Right renal pelvis (tissue), 4 donors: ENCODE measurements at places on chromosomes 2 and 18.

GRCh38 chr18:61820882-61821281 is 71.9 kb downstream of the RNF152 start:
- DNase-seq = no peak

DNA sequence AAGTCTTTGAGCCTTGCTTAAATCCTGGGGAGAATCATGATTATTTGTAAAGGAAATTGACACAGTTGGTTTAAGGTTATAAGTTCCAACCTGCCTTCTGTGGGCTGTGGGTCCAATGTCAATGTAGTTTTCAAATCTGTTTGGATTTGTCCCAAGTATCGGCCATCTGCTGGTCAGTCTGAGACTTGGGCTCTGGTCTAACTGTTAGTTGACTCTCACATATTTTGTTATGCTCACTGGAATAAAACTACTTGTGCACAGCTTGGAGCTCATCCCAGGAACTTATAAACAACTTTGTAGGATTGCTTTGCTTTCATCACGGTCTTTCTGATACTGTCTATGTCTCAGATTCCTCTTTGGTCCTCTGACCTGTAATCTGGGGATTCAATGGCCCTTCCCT is 1026.2 kb upstream of the ZEB2 start:
- no peak for DNase-seq

DNA sequence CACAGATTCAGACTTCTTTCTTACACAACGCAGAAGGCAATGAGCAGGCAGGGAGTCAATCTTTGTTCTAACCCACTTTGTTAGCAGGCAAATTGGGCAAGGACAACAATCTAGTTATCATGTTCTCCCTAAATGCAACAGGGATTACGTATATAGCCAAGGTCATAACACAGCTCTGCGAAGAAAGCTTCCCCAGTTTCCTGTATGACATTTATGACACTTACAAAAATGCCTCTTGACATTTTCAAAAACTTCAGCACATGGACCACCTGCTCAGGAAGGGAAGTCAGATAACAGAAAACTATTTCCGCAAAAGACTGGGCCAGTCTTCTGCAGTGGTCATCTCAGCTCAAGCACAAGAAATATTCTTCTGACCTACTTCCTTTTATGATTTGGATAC is 106.1 kb downstream of the IRS1 start:
- no peak for DNase-seq

DNA sequence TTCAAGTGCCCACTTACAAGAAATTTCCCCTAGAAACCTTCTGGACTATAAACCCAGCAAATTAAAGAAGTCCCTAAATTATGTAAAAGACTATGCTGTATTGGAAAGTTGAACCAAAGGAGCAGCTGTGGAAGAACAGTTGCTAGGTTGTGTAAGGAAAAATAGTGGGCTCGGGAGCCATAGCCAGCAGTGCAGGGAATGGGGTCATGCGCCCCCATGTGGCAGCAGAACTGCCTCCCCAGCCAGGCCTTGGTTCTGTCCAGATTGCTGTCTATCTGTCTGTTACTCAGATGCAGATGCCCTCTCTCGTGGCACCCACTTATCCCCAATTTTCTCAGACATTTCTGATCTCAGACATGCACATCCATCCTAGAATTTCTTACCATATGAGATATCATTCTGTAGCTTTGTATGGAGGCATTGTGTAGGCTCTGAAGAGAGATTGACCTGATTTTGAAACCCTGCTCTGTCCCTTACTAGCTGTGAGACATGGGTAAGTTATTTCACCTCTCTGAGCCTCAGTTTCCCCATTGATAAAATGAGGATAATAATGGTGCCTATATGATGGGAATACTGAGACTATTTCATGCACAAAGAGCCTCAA is 258.3 kb downstream of the SS18 start:
- DNase-seq = peak; percentile 15

DNA sequence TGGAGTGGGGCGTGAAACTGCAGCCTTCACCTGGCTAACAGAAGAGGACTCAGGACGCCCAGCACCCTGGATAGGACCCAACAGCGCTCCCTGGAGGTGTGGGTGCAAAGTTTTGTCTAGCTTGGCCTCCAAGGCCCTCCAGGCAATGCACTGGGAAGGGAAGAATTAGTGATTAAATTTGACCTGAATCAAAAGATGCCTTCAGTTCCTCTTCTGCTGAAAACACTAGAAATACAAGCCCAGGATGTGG is 779 bp upstream of the TRIB2 start:
- peak; percentile 81 for DNase-seq

DNA sequence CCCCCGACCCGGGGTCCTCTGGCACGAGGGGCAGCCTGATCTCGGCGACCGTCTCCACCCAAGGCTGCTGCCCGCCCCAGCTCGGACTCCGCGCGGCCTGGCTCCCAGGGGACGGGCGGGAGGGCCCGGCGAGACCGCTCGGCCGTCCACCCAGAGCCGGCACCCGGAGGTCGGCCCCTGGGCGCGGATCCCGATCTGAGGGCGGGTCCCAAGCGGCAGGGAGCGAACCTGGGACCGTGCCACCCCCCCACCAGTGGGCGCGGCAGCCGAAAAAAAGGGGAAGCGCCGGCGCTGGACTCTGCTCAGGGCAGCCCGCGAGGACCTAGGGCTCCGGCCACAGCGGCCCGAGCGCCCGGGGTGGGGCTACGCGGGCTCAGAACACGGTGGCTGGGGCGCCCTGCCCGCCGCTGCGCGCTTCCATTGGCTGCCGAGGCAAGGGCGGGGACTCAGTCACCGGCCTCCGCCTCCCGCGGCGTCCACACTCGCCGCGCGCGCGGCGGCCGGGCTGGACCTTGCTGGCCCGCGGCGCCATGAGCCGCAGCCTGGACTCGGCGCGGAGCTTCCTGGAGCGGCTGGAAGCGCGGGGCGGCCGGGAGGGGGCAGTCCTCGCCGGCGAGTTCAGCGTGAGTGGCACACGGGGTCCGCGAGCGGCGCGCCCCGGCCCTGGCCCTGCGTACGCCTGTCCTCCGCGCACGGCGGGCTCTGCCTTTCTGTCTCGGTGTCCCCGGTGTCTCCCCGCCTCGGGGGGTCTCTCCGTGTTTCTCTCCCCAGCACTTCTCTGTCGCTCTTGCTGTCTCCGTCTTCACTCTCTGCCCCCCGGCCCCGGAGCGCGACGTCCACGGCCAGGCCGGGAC is at the start of gene PTPN18:
Gene PTPN18, plus strand, starts transcription at position 479 of the 854 bp plus-strand sequence. Its CDS starts 52 bp downstream, at position 531.
- DNase-seq = peak; percentile 72

- no peak for DNase-seq
Observed at GRCh38 chr2:42191285-42192009, 22.3 kb downstream of the EML4 start.

GRCh38 chr2:69786052-69786560 is 43.4 kb upstream of the GMCL1 start:
- DNase-seq = no peak

- DNase-seq = no peak
Observed at GRCh38 chr2:64635976-64636911, 17.5 kb downstream of the SERTAD2 start.

- no peak for DNase-seq
Observed at GRCh38 chr2:188765522-188766470, 208.4 kb upstream of the COL3A1 start.

- no peak for DNase-seq
Observed at GRCh38 chr2:191719261-191719660, 41.3 kb downstream of the NABP1 start.

GRCh38 chr2:31739161-31739560 is 158.4 kb upstream of the SRD5A2 start:
- DNase-seq = no peak

- no peak for DNase-seq
Observed at GRCh38 chr2:77270433-77270832, 251.7 kb downstream of the LRRTM4 start.

GRCh38 chr2:157377861-157378260 is 52.2 kb upstream of the ERMN start:
- DNase-seq = no peak

DNA sequence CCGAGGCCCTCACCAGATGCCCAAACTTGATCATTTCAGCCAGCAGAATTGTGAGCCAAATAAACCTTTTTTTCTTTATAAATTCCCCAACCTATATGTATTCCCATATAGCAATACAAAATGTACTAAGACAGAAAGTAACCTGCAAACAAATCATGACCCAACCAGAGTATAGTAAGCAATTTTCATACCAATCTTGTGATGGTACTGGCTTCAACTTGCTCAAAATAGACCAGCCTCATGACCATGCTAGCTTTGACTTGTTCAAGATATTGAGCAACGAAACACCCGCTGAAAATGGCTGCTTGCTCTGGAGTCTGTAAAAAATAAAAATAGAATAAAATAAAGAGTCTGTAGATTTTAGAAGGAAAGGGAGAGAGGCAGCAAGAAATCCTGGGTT is 97.6 kb downstream of the C1D start:
- DNase-seq = no peak

- peak; percentile 65 for DNase-seq
Observed at GRCh38 chr2:235106874-235107639, 155.2 kb downstream of the SH3BP4 start.

- no peak for DNase-seq
Observed at GRCh38 chr2:180075870-180076269, 68.8 kb upstream of the CWC22 start.

- DNase-seq = no peak
Observed at GRCh38 chr2:188404341-188405004, 112.8 kb downstream of the GULP1 start.

DNA sequence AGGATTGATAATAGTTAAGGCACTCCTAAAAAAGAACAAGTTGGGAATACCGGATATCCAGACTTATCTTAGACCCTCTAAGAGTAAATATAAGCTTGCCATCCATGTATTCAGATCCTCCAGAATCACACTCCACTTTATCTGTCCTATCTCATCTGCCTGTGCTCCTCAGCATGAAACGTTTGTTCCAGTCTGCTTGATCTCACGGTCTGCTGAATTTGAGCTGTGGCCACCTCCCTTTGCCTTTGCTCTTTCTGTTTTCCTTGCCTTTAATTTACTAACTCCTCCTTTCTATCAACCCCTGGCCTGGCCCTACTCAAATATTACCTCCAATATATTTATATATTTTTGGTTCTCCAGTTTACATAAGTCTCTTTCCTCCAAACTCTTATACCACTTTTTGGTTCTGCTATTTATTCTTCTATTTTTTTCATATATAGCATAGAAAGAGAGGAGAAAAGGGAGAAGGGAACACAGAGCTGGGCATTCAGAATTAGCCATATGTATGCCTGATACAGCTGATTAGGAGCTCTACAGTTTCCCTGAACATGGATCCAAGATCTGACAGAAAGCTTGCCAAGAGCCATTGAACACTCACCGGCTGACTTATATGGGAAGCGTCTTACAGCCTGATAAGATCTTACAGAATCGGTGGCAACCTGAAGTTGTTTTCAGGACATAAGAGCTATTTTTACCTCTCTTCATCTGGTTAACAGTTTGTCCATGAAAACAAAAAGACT is 21.8 kb upstream of the DNAJC27 start:
- DNase-seq = no peak
